ENCODE measurements at places on chromosomes 7 and 10.

DNA sequence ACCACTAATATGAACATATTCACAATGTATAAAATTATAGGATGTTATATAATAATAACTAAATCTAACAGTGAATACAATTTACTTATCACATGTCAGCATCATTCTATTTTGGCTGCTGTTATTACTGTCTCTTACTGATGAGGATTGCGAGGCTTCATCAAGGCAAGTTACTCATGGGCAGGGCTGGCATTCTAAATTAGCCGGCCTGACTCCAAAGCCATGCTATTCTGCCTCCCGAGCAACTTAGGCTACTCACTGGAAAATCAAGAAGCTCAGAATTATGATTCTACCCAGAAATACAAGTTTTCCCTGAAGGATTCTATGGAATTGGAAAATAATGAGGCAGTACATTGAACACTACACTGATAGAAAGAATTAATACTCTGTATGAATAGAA, 101.7 kb downstream of the ICA1 start:
- no peak for DNase-seq

- DNase-seq, result no peak
These were observed 3.5 kb downstream of the JAKMIP3 start for GRCh38 chr10:132069122-132069848.

DNA sequence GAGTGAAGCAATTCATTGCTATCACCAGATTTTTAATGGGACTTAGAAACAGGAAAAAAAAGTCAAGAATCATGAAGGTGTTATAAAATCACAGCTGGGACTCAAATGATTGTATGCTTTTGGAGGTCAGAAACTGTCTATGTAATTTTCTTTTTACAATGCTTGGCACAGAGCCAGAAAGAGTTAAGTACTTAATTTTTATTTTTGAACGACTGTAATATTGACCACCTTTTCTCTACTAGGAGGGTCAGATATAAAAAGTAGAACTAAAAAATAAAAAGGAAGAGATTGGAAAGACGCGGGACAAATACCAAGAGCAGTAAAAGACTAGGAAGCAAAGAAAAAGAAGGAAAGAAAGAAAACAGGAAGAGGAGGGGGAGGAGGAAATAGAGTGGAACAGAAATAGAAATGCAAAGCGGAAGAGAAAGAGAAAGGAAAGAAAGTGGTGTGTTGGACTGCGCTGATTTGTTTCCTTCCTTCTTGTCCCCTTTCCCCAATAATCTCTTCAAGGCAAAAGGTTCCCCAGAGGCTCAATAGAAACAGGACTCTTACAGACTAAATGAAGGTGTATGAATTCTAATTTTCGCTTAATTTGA, 23.2 kb upstream of the C1GALT1 start:
- DNase-seq, result no peak

- no peak for DNase-seq
These were observed 87.3 kb downstream of the C10orf105 start for GRCh38 chr10:71632200-71632820.

DNA sequence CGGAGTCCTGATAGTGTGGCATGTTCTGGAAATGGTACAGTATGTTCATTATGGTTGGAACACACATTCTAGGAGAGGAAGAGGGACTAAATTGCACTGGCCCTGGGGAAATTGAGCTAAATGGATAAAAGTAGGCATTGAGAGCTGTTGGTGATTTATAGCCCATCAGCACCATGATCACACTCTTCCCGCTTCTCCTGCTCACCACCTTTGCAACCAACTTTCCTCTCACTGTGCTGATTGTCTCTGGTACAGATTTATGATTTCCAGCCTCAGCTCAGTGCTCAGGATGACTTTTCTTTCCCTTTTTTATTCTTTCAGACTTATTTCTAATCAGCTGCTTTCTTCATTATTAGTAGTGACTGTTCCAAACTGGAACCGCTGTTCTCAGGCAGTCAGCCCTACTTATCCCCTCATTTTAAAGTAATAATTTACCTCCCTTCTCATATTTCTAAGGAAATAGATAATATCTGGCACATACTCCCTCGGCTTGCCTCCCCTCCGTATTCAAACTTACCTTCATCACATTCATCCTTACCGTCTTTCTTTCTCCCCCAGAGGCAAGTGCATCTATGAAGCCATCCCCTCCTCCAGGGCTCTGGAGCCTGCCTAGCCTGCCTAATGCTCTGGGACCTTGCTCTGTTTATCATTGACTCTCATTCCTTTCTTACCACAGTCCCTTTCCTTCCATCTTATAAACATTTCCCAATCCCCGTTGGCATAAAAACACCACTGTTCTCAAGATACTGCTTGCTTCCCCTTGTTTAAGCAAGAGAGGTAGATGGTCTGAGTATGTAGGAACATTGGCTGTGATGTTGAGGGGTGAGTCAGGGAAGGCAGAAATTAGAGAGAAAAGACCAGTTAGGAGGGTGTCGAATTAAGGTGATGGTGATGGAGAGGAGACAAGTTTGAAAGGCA, 51.6 kb upstream of the RPA3 start:
- DNase-seq, result no peak

- no peak for DNase-seq
These were observed 274.0 kb downstream of the FRMD4A start for GRCh38 chr10:14056610-14057332.

DNA sequence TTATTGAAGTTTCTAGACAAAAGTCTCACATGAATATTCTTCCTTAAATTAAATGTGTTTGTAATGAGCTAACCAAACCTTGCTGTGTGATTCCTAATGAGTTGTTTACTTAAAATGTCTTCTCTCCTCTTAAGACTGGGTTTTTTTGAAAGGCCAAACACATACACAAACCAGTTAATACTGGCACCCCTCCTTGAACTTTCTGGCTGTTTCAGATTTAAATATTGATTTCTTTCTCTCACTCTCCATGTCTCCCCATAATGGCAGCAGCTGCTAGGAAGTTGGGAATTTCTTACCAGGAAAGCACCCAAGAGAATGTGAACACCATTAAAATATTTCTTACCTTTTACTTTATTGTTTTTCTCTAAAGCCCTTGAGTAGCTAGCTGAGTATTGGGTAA, 11.4 kb upstream of the PTN start:
- no peak for DNase-seq

- no peak for DNase-seq
These were observed 23.3 kb downstream of the LRRC20 start for GRCh38 chr10:70359017-70359550.

GRCh38 chr10:123373591-123373990, 219.4 kb downstream of the BUB3 start:
- no peak for DNase-seq

GRCh38 chr10:5413012-5413938, 918 bp downstream of the NET1 start:
- DNase-seq, result no peak

GRCh38 chr10:69160809-69161241, 19.2 kb upstream of the SUPV3L1 start:
- DNase-seq, result no peak

DNA sequence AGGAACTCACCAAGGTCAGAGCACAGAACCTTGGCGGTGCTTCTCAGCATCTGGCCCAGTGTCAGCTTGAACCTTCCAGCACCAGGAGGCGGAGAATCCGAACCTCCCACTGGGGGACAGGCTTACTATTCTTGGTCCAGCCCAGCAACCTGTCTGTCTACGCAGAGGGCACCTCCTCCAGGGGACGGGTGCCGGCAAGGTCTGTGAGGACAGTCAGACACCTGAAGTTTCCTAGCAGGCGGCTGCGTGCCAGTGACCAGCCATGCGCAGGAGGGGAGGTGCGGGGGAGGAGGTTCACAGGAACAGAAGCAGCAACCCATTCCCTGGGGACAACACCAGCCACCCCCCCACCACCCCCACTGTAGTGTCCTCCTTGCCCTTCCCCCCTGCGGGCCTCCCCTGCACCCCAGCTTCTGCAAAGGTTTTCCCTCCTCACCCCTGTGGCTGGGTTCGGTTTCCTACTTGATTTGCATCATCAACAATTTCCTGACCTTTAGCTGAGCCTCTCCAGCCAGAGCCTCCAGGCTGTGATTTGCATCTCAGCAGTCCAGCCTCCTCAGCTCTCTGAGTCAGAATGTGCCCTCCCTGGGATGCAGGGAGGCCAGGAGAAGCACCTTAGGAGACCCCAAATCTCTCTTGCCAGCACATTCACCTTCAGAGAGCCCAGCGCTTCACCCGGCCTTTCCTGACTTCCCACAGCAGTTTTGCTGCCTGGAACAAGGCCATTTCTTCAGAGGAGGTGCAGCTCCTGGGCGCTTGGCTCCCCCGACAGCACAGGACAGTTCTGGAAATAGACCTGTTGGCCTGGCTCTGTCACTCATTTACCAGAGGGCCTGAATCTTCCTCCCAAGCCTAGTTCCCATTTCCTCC, 107.5 kb upstream of the NPS start:
- no peak for DNase-seq

- no peak for DNase-seq
These were observed 304.5 kb downstream of the SDHAF3 start for GRCh38 chr7:97422046-97422445.

GRCh38 chr10:107813451-107814162, 649.1 kb upstream of the SORCS1 start:
- DNase-seq, result no peak

DNA sequence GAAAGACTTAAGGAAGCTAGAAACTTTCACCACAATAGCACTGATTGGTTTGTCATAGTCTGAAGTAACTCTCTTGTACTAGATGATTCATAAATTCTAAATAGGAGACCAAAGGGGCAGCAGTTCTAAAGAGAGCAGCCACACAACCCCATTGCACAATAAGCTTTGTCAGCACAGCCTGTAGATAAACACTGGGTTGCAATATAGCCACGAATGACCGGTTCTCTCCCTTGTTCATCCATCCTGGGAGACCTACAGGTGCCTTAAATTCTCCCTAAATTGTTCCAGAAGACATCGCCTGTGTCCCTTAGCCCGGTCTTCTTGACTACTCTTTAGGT, 167.0 kb downstream of the SNX13 start:
- DNase-seq, result peak; percentile 25

DNA sequence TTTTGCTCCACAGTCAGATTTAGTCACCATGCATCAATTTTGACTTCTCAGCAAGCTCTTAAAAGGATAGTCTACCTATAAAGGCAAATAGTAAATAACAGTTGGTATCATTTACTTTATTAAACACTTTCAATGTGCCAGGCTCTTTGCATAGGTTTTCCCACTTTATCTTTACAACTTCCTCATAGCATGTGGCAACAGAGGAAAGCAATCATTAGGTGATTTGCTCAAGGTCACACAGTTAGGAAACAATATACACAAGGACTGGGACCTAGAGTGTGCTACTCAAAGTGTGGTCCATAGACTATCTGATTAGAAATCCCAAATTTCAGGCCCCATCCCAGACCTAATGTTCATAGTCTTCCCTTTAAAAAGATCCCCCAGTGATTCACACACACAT, 212.3 kb downstream of the MTERF1 start:
- no peak for DNase-seq

DNA sequence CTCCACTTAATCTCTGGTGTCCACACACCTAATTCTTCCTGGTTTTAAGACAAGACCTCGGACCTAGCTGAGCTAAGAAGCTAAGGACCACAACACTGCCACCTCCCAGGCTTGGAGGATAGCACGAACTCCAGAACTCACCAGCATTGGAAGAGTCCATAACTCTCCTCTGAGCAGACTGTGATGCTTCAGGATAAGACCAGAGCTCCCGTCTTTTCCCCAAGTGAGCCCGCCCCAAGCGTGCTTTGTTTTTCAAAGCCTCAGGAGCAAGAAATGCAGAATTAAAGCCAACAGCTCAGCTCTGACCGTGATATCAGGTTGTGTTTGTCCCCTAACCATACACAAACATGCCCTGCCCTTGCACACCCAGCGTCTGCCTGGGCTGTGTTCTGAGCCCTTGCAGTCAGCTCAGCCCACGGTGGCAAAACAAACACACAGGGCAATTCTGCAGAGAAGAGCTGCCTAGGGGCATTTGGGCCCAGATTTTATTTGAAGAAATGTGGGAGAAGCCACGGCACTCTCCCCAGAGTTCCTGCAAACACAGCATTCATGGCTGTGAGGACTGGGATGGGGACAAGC, 145.4 kb downstream of the WDR11 start:
- DNase-seq, result no peak

DNA sequence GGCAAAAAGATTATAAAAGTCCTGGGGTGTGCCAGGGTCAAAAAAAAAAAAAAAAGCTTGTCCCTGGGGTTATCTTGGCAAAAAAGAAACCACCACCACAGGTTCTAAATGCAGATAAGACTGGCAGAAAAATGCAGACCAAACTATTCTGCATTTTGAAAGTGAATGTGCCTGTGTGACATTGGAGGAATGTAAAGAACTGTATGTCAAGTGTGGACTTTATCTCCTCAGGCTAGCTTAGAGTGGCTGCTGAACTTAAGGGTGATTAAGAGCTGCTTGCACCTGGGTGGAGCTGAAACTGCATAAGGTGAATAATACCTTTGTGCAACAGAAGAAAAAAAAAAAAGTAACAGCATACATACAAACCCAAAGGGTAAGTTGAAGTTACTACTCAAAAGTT, 1.3 kb upstream of the NAPEPLD start:
- no peak for DNase-seq

DNA sequence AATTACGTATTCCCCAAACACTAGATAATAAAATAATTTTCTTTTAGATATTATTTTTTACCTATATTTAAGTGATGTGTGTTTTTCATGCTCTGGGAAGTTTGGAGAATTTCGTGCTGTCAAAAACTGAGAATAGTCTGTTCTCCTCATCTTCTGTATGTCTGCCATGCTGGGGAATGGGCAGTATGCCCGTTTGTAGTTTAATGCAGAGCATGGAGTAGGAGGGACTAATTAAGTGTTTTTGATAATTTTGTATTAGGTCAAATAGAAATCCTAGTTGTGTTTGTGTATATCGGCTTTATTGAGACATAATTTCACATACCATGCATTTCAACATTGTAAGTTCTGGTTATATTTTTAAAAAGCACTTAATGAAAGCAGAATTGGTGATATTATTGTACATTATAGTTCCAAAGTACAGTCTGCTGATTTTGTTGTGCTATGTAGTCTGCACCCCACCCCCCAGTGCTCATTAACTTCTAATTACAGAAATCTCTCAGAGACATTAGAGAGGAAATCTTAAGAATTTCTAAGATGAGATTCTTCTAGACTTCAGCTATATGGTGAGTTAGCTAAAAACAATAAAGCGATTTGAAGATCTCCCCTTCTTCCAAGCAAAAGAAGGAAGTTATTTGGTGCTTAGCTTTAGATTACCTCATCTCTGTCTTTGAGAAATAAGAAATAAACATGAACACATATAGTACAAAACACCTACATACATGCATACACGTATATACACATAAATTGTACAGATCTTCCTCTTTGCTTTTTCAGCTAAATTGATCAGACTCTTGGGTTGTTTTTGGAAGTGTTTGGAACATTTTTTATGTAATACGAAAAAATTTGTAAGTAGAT, 22.2 kb downstream of the ZRANB1 start:
- no peak for DNase-seq

- DNase-seq, result no peak
These were observed 43.2 kb downstream of the DPYSL4 start for GRCh38 chr10:132229834-132230556.

DNA sequence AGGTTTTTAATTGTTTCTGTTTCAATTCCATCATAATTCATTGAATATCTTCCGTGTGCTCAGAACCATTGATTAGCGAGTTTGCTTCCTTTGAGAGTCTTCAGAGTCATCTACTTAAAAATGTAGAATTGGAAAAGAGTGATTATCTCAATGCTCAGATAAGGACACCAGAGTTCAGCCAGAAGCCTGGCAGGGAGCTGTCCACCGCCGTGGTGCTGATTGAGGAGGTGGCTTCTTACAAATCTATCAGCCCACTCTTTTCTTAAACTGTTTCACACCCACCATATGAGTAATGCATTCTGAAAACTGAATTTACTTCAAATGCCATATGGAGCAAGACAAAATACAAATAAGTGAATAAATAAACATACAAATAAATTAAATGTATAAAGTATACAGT, 79.3 kb downstream of the INSYN2A start:
- no peak for DNase-seq

GRCh38 chr10:69759641-69760040, 42.1 kb upstream of the COL13A1 start:
- no peak for DNase-seq

All from GF-D8 (cell line).